ENCODE measurements at places on chromosomes 6 and 20.
A peak's percentile ranks its signal among the peaks of the same experiment; 100 is the strongest.

- no peak for DNase-seq
Measured at GRCh38 chr6:14339711-14340584, 222.4 kb downstream of the CD83 start.

- no peak for DNase-seq
Measured at GRCh38 chr6:35640017-35640664, 48.6 kb downstream of the FKBP5 start.

DNA sequence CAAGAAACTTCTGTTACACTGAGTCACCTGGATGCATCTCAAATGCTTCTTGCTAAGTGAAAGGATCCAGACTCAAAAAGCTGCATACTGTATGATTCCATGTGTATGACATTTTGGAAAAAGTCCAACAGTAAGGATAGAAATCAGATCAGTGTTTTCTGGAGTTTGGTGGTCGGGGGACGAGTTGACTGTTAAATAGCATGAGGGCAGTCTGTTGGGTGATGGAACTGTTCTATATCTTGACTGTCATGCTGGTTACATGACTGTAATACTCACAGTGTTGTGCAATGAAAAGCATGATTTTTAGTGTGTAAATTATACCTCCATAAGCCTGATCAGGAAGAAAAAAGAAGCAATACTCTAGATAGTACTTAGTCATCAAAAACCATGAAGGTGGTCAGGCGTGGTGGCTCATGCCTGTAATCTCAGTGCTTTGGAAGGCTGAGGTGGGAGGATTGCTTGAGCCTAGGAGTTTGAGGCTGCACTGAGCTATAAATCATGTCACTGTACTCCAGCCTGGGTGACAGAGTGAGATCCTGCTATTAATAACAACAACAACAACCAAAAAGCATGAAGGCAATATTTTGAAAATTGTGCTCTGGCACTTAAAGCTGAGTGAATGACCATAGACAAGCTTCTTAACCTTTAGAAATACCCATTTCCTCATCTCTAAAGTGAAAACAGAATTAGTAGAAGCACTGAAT lies 30.5 kb upstream of the SASH1 start:
- DNase-seq: no peak

- DNase-seq: no peak
Measured at GRCh38 chr6:11424395-11425034, 113.0 kb upstream of the TMEM170B start.

GRCh38 chr6:106199331-106199730 lies 113.2 kb downstream of the PRDM1 start:
- DNase-seq: no peak

DNA sequence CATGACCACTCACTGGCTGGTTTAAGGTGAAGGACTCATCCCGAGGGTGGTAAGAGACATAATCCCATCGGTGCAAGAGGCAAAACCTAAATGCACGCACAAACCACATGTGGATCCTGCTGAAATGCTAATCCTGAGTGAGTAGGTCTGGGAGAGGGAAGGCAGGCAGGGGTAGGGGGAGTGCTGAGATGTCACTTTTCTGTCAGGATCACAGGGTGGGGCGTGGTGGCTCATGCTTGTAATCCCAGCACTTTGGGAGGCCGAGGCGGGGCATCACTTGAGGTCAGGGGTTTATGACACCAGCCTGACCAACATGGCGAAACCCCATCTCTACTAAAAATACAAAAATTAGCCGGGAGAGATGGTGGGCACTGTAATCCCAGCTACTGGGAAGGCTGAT lies 97.7 kb upstream of the SRSF6 start:
- DNase-seq: no peak

GRCh38 chr20:53792946-53793536 lies 199.4 kb upstream of the ZNF217 start:
- no peak for DNase-seq

- no peak for DNase-seq
Measured at GRCh38 chr6:34151321-34152041, 5.6 kb upstream of the GRM4 start.

- no peak for DNase-seq
Measured at GRCh38 chr6:68317366-68317765, 317.7 kb upstream of the ADGRB3 start.

- no peak for DNase-seq
Measured at GRCh38 chr20:45649312-45649863, 18.3 kb upstream of the WFDC9 start.

DNA sequence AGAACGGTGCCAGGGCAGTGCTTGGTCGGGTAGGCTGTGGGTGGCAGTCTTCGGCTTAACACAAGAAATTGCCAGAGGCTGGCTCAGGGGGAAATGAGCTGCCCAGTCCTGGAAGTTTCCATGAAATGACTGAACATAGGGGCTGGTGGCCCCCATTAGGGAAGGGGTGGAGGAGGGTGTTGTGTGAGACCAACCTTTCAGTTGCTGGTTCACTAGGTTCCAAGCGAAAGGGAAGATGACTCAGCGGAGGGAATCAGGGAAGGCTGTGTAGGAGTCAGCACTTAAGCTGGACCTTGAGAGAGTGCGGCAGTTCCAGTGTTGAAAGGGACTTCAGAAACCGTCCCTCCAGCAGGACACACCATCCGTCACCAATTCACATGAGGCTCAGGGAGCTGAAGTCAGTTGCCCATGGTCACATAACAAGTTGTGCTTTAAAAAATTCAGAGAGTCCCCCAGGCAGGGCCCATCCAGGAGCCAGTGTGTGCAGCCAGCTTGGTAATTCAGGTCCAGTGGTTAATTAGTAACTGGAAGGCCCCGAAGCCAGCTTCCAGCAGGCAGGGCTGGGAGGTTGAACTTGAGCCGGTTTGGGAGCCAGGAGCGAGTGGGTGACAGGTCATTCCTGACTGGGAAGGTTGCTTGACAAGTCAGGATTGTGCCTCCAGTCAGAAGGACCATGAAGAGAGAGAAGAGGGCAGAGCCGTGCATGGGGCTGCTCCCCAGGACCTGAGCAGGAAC lies at the start of gene SGK2:
TSS of gene SGK2 (plus strand) at position 616 of the 735 bp plus-strand sequence. CDS start 7,469 bp downstream, outside the sequence.
- peak; percentile 21 for DNase-seq

DNA sequence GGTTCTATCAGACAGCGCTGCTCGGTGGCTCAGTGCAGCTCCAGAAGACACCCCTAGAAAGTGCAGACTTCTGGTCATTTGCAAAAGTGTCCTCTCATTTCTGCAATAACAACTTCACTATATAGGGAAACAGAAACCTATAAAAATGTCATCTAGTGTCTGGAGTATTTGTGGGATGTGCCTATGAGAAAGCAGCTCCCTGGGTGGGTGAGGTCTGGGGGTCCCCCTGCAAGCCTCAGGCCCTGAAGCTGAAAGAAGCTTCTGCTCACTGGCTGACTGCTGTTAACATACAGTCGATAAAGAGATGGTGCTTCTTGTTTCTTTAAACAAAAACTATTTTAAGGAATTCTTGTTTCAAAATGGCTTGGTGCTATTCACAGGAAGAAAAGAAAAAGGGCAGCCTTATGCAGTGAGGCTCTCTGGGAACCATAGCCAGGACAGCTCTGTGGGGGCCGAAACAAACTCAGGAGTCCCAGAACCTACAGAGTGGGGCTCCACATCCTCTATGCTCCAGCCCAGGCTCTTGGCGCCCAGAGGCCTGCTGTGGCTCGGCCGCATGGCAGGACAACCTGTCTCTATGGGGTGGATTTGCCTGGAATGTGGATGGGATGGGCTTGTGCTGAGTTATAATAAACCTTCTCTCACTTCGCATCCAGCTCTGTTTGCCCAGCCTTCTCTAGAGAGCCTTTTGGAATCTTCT lies 109.7 kb downstream of the BANF2 start:
- DNase-seq: no peak

DNA sequence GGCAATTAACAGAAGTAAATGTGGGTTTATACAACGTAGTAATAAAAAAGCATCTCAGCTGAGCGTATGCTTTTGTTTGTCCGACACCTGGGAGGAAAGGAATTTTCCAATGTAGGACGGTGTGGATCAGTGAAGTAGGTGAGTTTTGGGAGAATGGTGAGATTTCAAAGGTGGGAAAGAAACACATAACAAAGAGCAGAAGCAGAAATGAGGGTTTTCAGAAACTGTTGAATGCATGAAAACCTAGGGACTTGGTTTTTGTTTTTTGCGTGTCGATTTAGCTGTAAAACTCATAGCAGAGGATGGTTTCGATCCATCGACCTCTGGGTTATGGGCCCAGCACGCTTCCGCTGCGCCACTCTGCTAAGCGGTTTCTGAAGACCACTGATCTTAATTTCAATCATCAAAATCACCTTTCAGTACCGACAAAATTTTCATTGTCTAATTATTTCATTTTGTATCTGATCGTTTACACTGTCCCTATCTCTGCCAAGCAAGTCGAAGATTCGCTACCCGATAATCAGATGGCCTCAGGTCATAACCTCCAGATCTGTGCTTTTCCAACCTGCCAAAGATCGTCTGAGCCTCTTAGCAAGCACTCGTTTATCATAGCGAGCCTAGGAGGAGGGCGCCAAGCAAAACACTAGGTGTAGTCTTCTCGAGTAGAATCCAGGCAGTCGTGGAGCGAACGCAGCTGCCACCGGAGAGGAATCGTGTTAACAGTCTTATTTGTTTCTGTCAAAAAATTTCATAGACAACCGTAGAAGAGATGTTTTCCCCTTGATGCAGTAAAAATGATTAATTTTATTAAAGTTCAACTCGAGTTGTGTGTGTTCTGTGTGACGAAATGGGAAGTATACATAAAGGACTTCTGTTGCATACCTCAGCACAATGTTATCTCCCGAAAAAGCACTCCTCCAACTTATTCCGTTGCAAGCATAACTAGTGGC lies 20.9 kb upstream of the POM121L2 start:
- peak; percentile 18 for DNase-seq

- peak; percentile 60 for DNase-seq
Measured at GRCh38 chr20:57061051-57061900, 205.2 kb downstream of the BMP7 start.

- DNase-seq: no peak
Measured at GRCh38 chr6:38348371-38348770, 291.4 kb downstream of the BTBD9 start.

DNA sequence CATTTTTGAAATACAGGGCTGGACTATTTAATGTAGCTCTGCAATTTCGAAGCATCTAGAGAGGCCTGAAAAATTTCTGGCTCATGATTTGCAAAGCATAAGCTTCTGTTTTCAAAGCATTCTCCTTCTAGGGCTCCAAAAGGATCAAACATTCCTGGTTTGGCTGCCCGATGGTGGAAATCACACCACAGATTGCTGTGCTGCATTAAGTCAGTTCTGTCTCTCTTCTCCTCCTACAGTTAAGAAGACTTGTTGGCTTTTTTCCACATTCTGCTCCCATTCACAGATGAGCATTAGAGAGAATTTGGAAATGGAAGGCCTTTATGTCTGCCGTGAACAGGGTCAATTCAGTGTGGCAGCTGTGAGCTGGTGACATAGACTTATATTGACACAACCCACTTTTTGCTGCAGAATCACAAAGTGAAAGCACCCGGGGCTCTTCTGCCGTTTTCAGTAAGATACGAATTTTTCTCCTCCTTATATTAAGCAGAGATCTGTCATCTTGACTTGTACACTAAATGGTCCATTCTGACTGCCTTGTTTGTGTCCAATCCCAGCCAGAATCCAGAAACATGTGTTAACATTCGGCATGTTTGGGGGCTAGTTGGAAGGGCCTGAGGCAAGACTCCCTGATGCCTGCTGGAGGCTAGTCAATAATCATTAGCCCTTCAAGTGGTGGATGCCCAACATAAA lies 330.8 kb upstream of the DEFB112 start:
- DNase-seq: no peak

- no peak for DNase-seq
Measured at GRCh38 chr6:24931718-24932691, 3.8 kb downstream of the RIPOR2 start.

Data from AG08395 (cell line).